Effector memory CD4-positive, alpha-beta T cell (primary cell): ENCODE measurements at places on chromosomes 1 and 21.

DNA sequence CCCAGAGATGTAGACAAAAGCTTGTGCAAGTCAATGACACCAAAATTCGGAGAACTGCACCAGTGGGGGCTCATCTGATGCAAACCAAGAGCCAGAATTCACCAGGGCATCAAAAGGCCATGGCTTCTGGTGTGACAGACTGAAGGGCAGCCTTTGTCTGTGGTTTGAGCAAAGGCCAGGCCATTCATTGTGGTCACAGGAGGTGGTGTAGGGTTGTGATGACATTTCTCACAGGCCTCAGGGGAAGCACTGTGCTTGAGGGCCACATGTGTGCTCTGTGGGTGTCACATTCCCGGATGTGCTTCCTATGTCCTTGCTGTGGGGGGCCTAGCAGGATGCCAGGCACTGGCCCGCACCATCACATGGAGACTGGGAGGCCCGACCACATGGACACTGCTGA, 22.5 kb upstream of the KCNE1 start:
- no peak for DNase-seq

GRCh38 chr1:247491328-247491727, 33.4 kb upstream of the OR2B11 start:
- no peak for DNase-seq

DNA sequence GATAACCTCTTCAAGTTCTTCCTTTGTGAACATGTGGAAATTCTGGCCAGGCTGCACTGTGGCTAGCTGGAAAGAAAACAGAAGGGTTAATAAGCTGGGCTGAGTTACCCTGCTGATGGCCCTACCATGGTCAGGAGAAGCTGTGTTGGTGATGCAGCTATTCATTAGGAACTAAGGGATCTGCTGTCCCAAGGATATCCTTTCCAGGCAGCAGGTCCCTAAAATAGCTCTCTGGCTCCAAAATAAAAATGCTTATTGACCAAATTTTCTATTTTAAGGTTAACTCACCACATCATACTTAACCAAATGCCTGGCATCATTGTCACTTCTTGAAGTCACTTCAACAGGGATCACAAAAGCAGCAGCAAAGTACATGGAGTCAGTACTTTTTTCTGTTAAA, 4.3 kb upstream of the SORT1 start:
- DNase-seq: no peak

GRCh38 chr1:36981771-36982622, 52.3 kb downstream of the GRIK3 start:
- no peak for DNase-seq

DNA sequence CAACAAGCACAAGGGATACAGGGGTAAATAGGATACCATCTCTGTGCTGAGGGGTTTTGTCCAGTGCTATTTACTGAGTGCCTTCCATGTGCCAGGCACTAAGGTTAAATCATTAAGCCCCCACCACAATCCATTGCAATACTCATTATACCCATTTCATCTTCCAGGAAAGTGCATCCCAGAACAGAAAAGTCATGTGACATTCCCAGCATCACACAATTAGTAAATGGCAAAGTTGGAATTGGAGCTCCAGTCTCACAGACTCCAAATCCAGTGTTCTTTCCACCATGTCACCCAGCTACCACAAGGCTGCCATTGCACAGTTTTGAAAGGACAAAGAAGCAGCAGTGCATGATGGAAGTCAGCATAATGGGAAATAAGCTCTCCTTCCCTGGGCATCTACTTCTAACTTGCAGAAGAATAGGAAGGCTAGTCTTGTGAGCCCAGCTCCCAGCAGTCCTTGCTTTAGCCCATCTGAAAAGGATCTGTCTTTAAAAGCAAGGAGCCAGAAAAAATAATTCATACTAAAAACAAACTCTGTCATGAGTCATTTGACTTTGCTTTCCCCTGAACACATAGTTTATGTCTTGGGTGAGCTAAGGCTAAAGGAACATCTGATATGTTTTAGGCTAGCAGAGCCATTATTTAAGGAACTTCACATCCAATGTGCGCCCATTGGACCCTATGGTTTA, 111.4 kb upstream of the HOOK1 start:
- no peak for DNase-seq

GRCh38 chr1:212664409-212665199, 35.0 kb downstream of the BATF3 start:
- DNase-seq: no peak

DNA sequence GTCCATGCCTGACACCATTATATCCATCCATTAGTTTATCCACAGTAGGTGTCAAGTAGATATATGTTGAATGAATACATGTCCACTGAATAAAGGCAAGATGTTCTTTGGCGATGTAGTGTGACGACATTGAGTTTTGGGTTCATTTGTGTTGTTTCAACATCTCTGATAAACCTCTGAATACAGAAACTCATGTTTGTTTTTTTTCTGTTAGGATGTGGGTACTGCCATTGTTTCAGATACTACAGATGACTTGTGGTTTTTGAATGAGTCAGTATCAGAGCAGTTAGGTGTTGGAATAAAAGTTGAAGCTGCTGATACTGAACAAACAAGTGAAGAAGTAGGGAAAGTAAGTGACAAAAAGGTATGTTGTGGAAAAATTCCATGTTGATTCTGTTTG, 28.1 kb downstream of the MDM4 start:
- no peak for DNase-seq

DNA sequence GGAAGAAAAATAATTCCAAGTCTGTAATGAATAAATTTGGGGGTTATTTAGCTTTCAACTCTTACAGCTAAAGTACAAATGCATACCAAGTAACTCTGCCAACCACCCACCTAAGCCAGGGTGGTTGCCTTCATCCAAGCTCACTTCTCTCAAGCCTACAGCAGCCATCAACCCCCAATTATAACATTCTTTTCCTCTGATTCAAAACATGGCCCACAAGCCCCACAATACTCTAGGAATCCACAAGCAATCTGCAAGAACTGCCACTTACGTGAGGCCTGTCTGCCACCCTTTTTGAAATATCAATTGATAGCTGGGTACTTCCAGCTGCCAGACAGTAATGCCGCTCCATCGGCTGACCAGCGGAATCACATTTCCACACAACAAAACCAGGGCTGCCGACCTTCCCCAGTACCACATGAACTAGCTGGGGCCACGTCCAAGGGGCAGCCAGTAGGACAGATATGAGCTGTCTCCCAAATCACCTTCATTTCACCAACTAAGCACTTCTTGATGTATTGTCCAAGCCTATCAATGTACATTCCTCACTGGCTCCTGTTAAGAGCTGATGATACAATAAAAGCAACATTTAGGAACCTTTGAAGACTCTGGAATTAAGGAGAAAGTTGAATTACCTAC, 3.2 kb downstream of the LBR start:
- no peak for DNase-seq

DNA sequence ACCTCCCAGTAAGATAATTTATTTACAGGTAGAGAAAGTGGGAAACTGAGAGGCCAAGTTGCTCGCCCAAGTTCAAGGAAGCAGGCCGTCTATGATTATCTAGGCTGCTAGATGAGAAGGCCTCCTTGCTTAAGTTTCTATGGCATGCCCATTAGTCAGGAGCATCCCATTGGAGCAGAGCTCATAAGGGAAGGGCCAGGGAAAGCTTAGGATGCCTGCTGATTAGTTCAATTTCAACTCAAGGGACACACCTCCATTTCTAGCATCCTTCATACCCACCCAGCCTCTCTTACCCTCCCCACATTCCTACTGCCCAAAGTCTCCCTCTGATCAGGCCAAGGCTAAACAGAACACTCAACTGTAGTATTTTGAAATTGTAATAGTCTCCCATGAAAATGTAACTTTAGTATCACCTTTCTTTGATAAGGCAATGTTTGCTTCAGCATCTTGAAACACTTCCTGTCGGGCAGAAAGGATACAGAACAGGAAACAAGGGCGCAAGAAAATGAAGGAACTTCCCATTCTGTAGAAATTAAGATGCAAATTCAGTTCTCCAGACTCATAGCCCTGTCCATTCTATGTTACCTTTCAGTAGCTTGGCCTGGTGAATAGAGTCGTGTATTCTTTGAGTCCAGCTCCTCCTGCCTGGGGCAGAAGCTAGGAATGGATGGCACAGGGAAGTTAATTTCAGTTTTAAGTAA, 46.3 kb upstream of the TARBP1 start:
- no peak for DNase-seq

DNA sequence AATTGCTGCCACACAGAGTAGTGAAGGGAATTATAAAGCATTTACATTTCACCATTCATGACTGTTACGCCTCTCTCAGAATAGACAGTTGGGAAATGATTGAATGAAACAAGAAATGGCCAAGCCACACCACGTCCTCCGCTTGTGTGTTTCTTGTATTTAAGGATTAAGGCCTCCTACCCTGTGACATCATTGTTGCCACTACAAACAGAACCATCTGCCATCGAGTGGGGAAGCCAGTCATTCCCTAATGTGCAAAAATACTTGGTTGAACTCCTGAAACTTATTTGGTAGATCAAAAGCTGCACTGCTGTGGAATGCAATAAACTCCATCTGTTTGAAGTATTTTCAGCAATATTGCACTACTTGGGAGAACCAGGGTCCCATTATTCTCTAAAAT, 99.0 kb upstream of the C1orf105 start:
- DNase-seq: no peak

DNA sequence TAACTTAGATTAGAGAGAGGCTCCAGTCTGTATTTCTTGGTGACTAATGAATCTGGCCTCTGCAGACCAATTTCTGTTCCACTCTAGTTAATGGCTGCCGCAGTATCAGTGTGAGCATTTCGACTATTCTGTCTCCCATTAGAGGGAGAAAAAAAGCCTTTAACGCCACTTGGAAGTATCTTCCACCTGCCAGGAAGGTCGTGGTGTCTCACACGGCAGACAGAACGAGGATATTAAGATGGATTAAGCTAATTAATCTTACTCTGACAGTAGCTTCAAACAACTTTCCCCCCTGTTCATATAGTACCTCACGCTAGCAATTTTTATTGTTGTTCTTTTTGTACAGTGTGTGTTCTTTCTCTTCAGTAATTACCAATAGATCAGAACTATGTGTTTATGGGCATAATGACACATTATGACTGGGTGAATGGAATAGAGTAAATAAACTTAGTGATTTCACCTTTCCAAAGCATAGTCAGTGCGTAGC, 153.8 kb downstream of the ADGRL2 start:
- no peak for DNase-seq

DNA sequence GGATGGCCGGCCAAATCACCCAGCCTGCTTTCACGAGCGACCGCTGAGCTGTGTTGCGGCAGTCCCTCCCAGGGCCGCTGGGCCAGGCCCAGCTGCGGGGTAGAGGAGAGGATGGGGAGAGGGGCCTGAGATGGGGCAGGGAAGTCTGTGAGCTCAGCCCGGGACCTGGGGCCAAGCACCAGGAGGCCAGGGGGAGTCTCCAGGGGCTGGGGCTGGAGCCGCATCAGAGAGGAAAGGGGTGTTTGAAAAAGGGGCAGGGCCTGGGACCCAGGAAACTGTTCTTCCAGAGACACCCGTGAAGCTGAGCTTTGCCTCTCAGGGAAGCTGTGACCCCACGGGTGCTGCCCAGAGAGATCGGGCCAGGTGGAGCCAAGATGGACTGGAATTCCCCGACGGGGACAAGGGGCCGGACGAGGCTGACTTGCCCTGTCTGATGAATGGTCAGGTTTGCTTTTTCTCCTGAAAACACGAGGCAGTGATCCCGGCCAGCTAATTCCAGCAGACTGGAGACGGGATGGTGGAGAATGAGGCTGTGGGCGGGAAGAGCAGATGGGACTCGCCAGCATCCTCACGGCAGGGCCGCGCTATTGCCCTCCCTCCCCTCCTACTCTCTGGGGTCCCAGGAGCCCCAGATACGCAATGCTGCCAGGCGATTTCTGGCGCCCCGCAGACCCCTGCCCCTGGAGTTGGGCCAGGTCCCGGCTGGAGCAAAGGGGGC, 40.3 kb upstream of the COL18A1 start:
- no peak for DNase-seq

DNA sequence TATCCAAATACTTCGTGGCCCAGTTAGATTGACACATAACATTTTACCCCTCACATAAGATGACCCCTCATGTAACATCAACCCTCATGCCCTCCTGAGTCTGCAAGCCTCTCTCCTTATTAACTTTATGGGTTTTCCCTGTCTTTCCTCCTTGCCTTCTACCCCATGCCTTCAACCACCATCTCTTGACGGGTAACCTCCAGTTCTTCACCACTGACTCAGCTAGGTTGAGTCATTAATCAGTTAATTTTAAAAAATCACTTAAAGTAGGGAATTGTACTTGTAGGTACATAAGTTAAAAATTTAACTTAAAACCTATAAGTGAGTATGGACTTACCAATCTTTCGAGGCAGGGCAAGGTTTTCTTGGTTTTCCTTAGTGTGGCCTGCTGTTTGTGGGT, 330.7 kb downstream of the CAMTA1 start:
- DNase-seq: no peak

- DNase-seq: no peak
Observed at GRCh38 chr1:197738927-197739326, 36.4 kb downstream of the DENND1B start.

- DNase-seq: no peak
Observed at GRCh38 chr1:217077426-217077825, 354.2 kb upstream of the ESRRG start.

- no peak for DNase-seq
Observed at GRCh38 chr1:168004531-168004930, 67.7 kb upstream of the MPC2 start.

- no peak for DNase-seq
Observed at GRCh38 chr1:67642629-67643028, 42.4 kb upstream of the GADD45A start.

- no peak for DNase-seq
Observed at GRCh38 chr1:22287946-22288520, 145.1 kb upstream of the WNT4 start.

DNA sequence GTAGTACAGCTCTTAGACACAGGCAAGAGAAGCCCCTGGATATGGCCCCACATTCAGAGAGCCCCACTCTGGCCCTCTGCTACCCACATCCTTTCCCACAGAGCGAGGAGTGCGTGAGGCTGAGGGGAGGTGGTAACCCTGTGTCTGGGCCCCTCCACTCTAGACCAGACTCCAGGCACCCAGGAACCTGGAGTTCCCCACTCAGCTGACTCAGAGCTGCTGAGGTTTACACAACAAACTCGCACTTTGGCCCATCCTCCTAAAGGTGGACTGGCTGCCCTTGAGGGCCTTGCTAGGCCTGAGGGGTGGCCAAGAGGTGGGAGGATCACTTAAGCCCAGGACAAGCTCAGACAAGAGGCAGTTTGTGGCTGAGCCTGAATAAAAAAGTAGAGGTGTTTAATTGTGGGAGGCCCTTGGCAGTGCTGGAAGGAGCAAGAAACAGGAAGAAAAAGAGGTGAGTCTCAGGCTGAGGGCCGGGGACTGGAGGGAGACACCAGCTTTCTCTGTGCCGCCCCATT, 10.7 kb downstream of the MR1 start:
- DNase-seq: no peak
